CD4-positive, alpha-beta T cell treated with Interleukin-15 for 4 hours (primary cell): ENCODE measurements at places on chromosomes 12 and 14.

DNA sequence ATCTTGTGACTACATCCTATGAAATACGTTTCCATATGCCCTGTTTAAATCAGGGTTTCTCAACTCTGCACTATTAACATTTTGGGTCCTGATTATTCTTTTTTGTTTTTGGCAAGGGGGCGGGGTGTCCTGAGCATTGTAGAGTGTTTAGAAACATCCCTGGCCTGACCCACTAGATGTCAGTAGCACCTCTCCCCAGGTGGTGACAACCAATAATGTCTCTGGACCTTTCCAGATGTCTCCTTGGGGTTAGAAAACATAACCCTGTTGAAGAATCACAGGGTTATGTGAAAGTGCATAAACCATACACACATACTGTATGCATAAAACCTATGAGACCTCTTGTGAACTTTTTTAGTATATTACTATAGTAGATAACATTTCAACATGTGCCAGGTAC is 1.4 kb downstream of the ACAD10 start:
- peak; percentile 2 for DNase-seq

DNA sequence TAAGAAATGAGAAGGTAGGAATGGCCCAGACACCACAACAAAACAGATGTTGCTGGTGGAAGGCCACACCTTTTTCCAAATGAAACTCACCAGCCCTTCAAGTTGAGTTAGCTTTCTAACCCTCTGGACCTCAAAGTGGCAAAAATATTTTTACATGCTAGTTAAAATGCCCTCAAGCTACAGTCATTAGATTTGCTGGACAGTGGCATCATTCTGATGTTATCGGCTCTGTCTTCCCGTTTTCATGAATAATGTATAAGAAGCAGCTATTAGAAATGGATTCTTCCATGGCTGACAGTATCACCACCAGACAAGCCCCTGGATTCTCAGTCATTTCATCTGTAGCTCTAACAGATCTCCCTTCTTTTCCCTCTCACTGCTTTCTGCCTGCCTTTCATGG is 37.1 kb upstream of the PLXNC1 start:
- DNase-seq = no peak

GRCh38 chr12:94235848-94236247 is 87.5 kb downstream of the PLXNC1 start:
- no peak for DNase-seq

GRCh38 chr12:115060477-115061168 is 376.6 kb upstream of the TBX3 start:
- no peak for DNase-seq

GRCh38 chr12:116492703-116493324 is 66.4 kb upstream of the MAP1LC3B2 start:
- DNase-seq = no peak

DNA sequence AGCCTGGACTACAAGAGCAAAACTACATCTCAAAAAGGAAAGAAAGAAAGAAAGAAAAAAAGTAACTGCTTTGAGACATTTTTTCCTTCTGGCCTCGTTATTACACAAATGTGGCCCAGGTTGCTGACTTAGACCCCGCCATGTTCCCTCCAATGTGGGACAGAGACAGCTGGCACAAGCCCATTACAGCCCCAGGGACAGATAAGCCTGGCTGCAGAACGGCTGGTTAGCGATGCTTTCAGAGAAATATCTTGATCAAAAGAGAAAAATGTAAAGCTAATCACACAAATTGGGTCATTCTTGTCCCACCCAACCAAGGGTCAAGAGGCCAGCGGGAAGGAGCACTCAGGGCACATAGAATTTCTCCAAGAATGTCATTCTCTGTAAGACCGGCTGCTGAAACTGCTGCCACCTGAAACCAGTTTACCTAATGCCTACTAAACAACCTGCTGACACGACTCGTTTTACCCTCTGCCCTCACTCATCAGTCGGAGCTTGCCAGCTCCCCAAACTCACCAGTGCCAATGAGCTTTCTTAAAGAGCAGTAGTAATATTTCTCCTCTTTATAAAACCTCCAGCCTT is 63.1 kb downstream of the TNFAIP2 start:
- DNase-seq = no peak

- DNase-seq = no peak
Observed at GRCh38 chr12:80273144-80273543, 170.9 kb upstream of the PTPRQ start.

DNA sequence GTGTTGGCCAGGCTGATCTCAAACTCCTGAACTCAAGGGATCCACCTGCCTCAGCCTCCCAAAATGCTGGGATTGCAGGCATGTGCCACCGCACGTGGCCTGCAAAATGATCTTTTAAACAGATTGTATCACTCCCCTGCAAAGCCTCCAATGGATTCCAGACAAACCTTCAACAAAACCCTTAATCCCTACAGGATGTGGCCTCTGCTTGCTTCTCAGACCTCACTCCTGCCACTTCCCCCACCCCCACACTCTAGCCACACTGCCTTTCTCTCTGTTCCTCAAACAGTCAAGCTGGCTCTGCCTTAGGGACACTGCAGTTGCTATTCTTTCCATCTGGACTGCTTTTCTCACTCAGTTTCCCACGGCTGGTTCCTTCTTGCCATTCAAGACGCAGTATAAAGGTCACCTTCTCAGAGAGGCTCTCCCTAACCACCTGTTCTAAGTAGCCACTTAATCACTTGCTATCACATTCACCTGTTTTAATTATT is 47.3 kb upstream of the TMED10 start:
- no peak for DNase-seq

GRCh38 chr12:79959484-79959883 is 24.6 kb upstream of the PPP1R12A start:
- no peak for DNase-seq

DNA sequence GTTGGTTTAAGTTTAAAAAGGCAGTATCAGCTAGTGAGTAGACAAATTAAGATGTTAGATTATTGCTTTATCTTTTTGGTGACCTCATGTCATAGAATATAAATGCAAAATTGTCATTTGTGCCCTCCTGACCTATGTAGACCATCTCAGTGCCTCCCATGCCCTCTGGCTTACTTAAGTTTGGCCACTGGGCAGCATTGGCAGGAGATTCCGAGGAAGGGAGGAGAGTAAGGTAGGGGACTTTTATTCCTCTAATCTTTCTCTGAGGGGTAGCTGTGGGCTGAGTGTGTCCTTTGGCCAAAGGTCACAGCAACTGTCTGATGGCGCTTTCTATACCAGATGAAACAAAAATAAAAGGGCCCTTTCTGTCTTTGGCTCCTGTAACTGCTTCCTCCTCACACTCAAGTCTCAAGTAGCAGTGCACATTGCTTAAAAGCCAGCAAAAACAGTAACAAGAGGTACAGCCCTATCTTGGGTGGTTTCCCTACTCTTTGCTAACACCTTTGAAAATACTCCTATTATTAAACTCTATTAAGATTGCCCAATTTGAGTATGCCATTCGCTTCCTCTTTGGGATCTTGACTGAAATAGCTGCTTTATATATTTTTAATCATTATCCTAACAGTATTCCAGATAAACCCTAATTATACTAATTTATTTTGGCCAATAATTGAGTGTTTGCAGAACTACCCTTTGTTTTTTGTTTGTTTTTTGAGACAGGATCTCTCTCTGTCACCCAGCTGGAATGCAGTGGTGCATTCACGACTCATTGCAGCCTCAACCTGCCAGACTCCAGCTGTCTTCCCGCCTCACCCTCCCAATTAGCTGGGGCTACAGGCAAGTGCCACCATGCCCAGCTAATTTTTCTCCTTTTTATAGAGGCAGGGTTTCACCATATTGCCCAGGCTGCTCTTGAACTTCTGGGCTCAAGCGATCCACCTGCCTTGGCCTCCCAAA is 56.5 kb upstream of the KCNH3 start:
- no peak for DNase-seq

DNA sequence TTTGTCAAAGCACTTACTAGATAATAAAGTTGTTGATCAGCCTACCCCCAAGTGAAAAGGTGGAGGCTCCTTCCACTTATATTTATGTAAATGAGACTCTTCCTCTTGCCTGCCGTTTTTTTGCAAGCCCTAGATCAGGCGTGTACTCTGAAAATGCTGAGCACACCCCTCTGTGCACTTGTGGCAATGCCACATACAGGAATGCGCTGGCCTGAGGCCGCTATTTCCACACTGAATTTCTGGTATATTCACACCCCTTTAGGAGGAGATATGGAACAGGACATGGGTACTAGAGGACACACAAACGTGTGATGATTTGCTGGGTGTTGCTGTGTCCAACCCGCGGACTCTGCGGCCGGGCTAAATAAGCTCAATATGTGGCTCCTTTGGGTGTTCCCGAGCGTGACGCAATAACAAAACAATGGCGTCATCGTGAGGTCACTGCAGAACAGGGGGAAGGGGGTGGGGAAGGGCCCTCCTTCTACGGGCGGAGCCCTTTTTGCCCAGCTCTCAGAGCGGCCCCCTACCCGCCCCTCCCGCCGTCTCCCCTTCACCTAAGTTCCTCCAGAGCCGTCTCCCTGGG is 554 bp upstream of the TSPAN31 start:
- DNase-seq = no peak

DNA sequence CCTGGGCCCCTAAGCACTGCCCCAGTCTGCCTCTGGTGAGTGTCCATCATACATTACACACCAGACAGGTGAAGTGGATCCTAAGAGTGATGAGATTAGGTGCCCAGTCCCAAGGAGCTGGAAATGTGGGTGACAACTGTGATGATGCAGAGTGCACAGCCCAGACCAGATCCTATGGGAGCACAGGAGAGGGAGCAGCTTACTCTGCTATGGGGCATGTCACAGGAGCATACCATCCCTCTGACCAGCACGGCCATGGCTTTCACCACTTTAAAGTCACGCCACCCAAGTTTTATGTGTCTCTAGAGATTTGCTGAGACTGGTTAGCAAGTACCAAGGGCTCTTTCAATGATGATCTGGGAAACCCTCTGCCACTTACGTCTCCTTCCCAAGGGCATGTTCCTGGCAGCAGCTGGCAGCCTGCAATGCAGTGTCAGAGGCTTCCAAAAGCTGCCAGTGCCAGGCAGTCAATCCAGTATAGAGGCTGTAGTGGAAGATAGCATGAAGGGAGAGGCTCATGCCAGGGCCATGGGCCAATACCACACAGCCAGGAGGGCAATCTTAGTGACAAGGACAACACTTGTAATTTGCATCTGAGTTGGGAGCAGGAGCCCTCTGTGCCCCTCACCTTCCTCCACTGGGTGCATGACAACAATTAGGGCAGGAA is 40.2 kb downstream of the STAB2 start:
- DNase-seq = no peak

GRCh38 chr12:123998344-123998990 is 25.5 kb downstream of the ZNF664 start:
- no peak for DNase-seq

DNA sequence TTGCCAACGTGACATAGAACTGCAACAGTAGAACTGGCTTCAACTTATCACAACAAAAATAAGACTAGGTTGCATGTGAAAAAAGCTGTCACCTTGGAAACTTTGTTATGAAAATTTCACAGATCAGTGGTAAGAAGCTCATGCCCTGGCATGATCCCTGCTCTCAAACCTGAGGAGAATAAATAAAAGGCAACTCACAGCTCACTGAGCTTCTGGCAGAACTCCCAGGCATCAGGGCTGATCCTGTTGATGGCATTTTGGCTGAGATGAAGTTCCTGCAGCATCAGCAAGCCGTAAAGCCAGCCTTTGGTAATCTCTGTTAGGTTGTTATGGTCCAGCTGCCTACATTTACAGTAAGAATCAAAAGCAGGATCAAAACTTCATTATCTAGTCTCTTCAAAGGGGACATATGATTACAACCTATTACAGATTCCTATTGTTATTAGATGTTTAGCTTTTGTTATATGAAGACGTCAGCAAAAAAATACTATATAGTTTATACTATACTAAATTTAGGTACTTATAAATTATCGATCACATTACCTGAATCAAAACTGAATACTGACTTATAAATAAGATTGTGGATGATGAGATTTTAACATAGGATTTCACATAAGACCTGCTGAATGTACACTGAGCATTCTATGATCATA is 32.0 kb downstream of the LRIG3 start:
- DNase-seq = no peak

DNA sequence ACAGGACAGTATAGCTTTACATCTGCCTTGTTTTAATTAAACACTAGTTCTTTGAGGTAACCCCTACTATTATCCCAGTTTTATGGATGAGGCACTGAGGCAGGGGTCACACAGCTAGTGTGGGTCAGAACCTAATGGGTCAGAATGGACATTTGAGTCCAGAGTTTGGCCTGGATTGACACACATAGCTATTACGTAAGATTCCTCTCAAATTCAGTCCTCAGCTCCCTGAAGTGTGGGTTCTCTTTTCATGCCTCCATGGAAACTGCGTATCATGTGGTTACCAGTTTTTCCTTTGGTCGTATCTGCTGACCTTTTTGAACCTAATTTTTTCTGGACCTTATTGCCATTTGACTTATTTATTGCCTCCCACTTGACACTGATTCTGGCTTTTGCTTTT is 40.4 kb downstream of the PSEN1 start:
- no peak for DNase-seq

DNA sequence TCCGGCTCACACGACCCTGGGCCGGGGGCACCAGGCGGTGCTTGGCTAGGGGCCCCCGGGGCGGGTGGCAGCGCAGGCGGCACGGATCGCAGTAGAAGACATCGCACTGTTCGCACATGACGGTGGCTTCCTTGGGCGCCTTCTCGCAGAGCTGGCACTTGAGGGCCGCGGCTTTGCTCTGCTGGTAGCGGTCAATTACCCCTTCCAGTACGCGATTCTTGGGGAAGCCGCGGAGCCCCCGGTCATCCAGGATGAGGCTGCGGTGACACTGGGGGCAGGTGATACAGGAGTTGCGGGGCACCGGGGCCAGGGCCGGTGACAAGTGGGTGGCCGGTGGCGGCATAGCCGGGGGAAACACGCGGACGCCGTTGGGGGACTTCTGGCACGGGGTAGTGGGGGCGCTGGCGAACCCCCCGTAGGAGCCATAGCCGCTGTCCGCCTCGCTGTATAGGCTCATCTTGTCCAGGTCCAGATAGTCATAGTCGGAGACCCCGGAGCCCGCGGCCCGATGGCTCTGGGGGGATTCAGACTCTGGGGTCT is 553 bp downstream of the TRIM9 start:
- DNase-seq = no peak

- no peak for DNase-seq
Observed at GRCh38 chr12:23008623-23009022, 383.7 kb downstream of the ETNK1 start.
